ENCODE measurements at places on chromosomes 5 and 9. TPM values are rescaled to one million over a fixed set of nuclear protein-coding genes. Genes with fewer than 3 reads are reported as not detected.

GRCh38 chr9:35341021-35341420, 148.9 kb upstream of the RUSC2 start:
- DNase-seq, result no peak

DNA sequence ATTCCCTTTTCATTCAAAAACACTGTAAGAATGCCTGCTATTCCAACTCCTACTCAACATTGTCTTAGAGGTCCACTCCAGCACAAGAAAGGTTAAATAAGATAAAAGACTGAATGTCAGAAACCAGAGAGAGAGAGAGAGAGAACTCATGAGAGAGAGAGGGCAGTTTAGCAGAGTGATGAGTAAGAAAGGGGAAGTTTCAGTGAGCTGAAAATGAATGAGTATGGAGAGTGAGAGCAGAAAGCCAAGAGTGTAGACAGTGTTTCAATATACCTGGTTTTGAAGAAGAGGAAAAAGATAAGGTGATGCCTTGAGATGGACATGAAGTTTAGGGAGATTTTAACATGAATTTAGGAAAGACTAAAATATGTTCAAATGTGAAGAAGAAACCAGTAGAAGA, 528.0 kb upstream of the SEMA6A start:
- DNase-seq, result no peak

GRCh38 chr9:82334286-82334685, 345.7 kb downstream of the SPATA31D1 start:
- no peak for DNase-seq

Gene PTPDC1
- total RNA-seq, result 13.1 TPM

Gene PRDM9
- 0.14 TPM for total RNA-seq
